Cortex of kidney (tissue), 1 donor: ENCODE measurements at places on chromosomes 2 and 18.

DNA sequence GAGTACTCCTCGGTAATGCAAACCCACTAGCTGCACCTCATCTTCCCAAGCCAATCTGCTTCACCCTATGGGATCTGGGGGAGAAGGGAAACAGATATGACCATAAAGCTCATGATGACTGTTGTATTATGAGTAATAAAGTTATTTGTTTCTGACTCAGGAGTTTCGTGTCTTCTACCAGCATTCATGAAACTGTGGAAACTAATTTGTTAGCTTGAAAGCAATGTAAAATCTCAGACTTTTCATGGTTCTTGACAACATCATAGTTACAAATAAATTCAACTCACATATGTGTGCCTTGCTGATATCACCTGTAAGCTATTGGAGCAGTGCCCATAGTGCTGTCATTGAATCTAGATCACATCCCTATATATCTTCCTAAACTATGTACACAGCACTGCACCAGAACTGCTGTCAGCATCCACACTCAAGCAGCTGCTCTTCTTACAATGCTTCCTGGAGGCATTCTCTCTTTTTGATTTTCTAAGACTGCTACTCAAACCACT, 135.6 kb upstream of the KYNU start:
- no peak for DNase-seq

DNA sequence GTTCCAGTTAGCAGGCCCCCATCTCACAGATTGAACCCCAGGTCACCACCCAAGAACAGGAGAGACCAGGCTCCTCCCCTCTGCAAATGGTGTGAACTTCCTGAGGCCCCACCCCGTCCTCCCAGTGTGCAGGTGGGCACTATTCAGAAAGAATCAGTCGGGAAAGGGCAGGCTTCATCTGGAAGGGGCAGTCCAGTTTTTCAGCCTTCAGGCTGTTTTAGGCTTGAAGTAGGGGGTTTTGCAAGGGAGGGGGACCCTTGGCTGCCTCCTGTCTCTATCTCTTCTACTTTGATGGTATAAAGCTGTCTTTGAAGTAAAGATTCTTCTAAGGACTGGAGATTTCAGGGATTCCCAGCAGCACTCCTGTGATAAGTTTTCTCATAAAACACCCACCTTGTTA, 267.6 kb downstream of the RND3 start:
- no peak for DNase-seq

DNA sequence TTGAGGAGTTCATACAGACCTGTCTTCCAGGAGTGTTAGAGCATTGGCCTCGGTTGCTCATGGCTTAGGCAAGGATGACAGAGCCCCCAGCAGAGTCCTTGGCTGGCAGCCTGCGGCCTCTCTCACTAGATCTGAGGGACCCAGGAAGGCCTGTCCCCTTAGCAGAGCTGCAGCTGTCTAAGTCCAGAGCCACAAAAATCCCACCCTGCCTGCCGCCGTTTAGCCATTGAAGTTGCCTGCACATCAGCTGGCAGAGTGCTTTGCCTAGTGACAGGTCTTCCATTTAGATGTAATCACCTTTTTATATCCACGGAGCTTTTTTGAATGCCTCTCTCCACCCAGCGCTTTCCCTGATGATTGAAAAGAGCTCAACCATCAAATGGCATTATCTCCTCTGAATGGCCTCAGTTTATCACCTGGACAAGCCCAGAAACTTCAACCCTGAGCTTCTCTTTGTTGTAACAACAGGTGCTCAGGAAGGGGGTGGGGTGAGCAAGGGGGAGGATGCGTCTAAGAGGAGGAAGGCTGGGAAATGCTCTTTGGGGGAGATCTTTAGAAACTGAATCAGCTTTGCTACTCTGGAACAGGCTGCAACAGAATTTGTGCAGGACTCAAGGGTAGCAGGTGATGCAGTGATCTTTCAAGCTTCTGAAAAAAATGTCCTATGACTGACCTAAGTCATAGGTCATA, 71.9 kb downstream of the TNP1 start:
- no peak for DNase-seq

GRCh38 chr2:9991829-9992273, 40.4 kb downstream of the GRHL1 start:
- DNase-seq = no peak

DNA sequence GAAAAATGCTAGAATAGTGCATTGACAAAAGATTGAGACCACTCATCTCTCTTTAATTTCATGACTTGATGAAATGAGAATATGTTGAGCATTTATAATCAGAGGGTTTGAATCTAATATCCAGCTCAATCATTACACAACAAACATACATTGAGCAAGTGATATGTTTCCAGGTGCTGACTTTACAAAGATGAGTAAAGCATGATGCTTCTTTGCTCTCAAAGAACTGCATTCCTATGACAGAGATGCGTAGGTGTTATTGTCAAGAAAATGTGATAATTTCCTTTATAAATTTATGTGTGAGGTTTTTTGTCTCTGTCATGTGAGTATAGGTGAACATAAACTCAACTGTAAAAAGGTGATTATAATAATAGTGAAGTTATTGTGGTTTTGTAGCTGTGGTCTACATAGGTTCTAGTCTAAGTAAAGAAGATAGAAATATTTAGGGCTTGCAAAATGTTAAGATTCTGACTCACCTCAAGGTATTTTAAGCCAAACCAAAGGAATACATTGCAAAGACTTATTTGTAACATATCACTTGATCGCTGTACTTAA, 389.8 kb downstream of the GALNT13 start:
- no peak for DNase-seq

GRCh38 chr2:167692936-167693335, 554.5 kb downstream of the STK39 start:
- DNase-seq = no peak

DNA sequence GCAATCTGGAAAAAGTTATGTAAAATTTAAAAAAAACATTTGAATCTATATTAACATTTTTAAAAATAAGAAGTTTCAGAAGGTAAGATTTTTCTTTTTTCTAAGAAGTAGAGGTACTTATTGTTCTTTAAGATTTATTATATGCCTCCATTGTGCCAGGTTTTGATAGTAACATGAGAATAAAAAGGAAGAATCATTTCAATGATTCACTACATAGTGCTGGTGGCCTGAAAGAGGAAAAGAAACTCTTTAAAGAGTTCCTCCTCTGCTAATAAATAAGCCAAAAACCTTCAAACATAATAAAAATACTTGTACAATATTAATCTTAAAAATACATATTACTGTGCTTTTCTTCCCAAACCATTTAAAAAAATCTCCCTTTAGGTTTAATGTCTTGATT, 69.0 kb downstream of the ANKRD44 start:
- no peak for DNase-seq

- no peak for DNase-seq
These were observed 311.7 kb upstream of the PKDCC start for GRCh38 chr2:41736105-41736567.

DNA sequence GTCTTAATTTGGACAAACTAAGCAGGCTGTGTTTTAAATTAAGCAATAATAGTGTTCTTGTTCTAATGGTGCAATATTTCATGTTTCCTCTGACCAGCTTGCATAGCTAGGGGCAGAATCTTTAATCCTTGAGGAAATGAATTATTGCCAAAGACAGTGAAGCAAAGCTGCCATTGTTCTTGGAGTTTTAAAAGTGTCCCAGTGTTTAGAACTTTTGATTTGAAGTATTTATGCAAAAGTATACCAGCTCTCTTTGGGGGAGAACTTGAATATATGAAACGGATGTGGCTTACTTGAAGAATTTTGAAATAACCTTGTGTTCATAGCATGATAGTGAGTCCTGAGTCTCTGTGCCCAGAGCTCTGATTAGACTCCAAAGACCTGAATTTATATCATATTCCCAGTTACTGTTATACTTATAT, 33.4 kb downstream of the ITGA6 start:
- no peak for DNase-seq

GRCh38 chr2:24973812-24974211, 2.1 kb upstream of the DNAJC27 start:
- no peak for DNase-seq

GRCh38 chr18:60982329-60982695, 350.9 kb upstream of the CDH20 start:
- DNase-seq = no peak

DNA sequence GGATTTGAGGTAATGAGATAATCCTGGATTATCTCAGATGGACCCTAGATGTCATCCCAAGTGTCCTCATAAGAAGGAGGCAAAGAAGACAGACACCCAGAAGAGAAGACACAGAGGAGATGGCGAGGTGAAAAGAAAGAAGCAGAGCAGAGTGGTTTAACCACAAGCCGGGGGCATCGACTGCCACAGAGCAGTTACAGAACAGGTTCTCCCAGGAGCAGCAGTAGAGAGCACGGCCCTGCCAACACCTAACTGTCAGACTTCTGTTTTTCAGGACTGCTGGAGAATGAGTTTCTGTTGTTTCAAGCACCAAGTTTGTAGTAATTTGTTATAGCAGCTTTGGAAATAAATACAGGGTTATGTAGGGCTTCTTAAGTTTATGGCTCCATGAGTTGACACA, 437.0 kb downstream of the THSD7B start:
- DNase-seq = no peak

DNA sequence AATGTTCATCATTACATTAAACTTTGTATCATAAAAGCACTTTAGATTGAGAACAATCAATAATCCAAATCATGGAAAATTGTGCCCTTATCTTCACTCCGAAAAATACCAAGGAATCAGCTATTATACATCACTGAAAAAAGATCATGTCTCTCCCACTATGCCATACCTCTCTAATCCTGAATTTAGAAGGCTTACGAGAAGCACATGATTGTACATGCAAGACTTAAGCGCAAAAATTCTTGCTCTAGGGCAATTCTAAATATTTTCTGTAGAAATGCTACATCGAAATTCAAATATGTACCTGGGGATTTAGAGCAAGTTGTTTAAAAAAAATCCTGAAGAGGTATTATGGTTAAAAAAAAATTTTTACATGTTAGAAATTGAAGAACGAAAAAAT, 1.3 kb downstream of the CYTIP start:
- no peak for DNase-seq

DNA sequence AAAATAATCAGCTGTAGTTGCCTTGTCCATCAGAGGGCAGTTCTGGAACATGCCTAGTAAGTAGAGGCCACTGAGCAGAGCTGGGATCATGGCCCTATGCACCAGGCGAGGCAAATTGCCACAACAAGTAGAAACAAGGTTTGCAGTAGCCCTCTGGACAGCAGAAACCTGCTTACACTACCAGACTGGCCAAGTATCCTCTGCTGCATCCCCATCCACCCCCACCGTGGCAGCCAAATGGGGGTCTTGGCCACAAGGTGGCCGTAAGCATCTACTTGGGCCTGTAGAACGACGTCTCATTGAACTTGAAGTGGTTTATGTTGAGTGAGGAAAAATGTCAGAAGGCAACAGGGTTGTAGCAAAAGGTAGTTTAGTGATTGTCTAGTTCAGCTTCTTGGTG, 241.2 kb downstream of the ALPK2 start:
- no peak for DNase-seq

- DNase-seq = no peak
These were observed 39.7 kb upstream of the MRPL19 start for GRCh38 chr2:75606761-75607399.

GRCh38 chr18:45505497-45506206, 109.6 kb upstream of the SLC14A2 start:
- DNase-seq = no peak

GRCh38 chr2:119659601-119660342, 19.2 kb upstream of the TMEM177 start:
- no peak for DNase-seq

GRCh38 chr2:98608962-98609604, 694 bp downstream of the UNC50 start:
- no peak for DNase-seq

GRCh38 chr2:201122276-201122675, 6.3 kb downstream of the CFLAR start:
- no peak for DNase-seq

- DNase-seq = no peak
These were observed 19.3 kb upstream of the ITGAV start for GRCh38 chr2:186570604-186571003.

GRCh38 chr2:159228081-159228581, 58.4 kb downstream of the WDSUB1 start:
- no peak for DNase-seq

DNA sequence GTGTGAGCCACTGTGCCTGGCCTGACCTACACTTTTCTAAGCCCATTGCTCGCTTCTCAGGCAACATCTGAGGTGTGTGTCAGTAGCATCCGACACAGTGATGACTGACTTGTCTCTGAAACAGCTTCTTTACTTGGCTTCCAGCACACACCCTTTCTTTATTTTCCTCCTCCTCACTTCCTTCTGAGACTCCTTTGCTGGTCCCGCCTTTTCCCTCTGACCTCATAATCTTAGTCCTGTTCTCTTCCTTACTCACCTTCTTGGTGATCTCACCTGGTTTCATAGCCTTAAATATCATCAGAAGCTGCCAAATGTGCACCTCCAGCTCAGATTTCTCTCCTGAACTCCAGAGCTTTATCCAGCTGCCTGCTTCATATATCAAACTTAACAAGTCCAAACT, 66.6 kb upstream of the PELI1 start:
- DNase-seq = no peak
